Upper lobe of left lung (tissue), 6 donors: ENCODE measurements at places on chromosomes 13 and 19. TPM values are rescaled to one million over a fixed set of nuclear protein-coding genes. Genes with fewer than 3 reads are reported as not detected.

UTP14C gene
- 8.9 TPM for total RNA-seq

STOML3 gene
- total RNA-seq = 1.2 TPM

TMEM221 gene
- total RNA-seq = not detected

CELF5 gene
- not detected for total RNA-seq

ZNF470 gene
- total RNA-seq = 2.1 TPM

ICAM3 gene
- 12.7 TPM for total RNA-seq

NLRP4 gene
- not detected for total RNA-seq

SPRY2 gene
- total RNA-seq = 52.6 TPM

FXYD1 gene
- total RNA-seq = 3.8 TPM

LILRA6 gene
- total RNA-seq = 7.9 TPM

RAB3A gene
- total RNA-seq = 0.46 TPM

CLC gene
- not detected for total RNA-seq

DNA sequence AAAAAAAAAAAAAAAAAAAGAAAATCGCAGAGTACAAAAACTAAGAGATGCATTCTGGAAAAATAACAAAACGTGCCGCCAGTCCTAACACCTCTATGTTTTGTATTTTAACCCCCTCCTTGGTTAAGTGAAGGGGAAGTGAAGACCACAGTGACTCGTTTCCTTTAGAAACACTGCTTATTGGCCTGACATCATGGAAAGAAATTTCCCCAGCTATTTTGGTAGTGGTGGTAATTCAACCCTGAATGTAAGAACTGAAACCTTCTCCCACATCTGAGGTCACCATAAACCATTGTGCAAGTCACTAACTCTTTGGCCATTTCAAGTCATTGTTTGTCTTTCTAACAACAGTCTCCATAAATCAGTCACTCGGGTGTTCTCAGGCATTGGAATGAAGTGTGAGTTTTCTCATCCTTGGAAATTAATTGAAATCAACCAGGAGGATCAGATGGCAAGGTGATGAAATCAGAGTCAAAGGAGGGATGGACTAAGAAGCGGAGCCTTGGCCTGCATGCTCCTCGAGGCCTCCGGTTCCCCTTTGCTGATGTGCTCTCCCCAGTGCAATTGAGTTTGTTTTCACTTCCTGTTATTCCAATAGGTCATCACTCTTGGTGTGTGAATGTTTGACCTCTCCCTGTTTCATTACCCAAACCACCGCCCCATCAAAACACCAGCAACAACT, 443.9 kb downstream of the FGF9 start:
- H3K27me3 ChIP-seq = no peaks in the 10 kb centered on the region
- H3K4me1 ChIP-seq = no peaks in the 10 kb centered on the region
- H3K27ac ChIP-seq = no peak overlapping the region
- no peak overlapping the region for H3K4me3 ChIP-seq
- DNase-seq = peak; percentile 26
- no peaks in the 10 kb centered on the region for H3K36me3 ChIP-seq

GRCh38 chr19:7933828-7934725, 8.1 kb upstream of the CTXN1 start:
- no peak overlapping the region for H3K4me3 ChIP-seq
- DNase-seq = peak; percentile 83
- peaks cover 4% of the 10 kb centered on the region for H3K4me1 ChIP-seq
- H3K27me3 ChIP-seq = no peaks in the 10 kb centered on the region

GRCh38 chr19:17842663-17843291, 5.0 kb downstream of the JAK3 start:
- H3K27ac ChIP-seq = no peak overlapping the region
- H3K4me3 ChIP-seq = no peak overlapping the region
- H3K36me3 ChIP-seq = peaks cover 9% of the 10 kb centered on the region
- peaks cover 39% of the 10 kb centered on the region for H3K4me1 ChIP-seq
- no peaks in the 10 kb centered on the region for H3K27me3 ChIP-seq

DNA sequence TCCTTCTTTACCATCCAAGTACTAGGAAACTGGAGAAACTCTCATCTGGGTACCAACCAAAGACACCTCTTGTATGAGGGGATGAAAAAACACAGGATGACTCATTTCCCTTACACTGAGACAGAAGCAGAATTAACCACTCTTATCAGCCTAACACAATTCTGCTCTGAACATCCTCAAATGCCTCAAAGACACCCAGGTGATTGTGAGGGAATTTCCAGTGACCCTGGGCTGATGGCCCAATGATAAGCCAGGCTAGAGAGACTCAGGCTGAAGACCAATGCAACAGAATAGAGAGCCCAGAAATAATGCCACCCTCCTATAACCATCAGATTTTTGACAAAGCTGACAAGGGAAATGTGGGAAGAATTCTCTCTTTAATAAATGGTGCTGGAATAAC, 7.0 kb downstream of the ZNF737 start:
- DNase-seq = no peak
- peaks cover 5% of the 10 kb centered on the region for H3K36me3 ChIP-seq
- H3K27ac ChIP-seq = no peak overlapping the region
- no peaks in the 10 kb centered on the region for H3K27me3 ChIP-seq

- no peak for DNase-seq
- H3K4me1 ChIP-seq = no peaks in the 10 kb centered on the region
- H3K36me3 ChIP-seq = no peaks in the 10 kb centered on the region
- H3K4me3 ChIP-seq = peak overlapping the region; percentile 18
Measured at GRCh38 chr13:88704600-88705275, 1033.6 kb downstream of the SLITRK5 start.

DNA sequence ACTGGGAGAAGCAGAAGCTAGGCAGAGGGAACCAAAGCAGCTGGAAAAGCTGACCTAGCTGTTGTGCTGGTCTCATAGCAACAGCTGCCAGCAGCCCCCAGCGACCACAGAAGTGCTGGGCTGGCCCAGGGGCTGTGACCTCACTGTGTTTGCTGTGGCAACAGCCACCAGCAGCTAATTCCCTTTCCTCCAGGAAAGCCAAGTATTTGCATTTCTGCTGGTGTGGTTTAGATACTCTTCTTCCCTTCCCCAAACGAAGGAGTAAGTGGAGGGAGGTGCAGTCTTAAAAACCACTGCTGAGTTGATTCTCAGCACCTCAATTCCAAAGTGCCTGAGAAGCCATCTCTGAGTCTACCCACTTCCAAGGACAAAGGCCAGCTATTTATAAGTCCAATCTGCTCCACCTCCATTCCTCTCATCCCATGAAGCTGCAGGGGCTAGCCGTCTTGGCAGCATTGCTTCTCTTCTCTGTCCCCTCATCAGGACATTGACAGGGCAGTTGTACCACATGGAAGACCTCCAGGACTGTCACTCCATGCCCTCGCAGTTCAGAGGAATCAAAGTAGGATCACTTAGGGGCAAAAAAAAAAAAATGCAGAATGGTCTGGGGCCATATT, 11.5 kb upstream of the CCDC97 start:
- H3K4me3 ChIP-seq = no peak overlapping the region
- H3K36me3 ChIP-seq = peaks cover 98% of the 10 kb centered on the region
- H3K27me3 ChIP-seq = no peaks in the 10 kb centered on the region
- H3K4me1 ChIP-seq = peaks cover 41% of the 10 kb centered on the region

DNA sequence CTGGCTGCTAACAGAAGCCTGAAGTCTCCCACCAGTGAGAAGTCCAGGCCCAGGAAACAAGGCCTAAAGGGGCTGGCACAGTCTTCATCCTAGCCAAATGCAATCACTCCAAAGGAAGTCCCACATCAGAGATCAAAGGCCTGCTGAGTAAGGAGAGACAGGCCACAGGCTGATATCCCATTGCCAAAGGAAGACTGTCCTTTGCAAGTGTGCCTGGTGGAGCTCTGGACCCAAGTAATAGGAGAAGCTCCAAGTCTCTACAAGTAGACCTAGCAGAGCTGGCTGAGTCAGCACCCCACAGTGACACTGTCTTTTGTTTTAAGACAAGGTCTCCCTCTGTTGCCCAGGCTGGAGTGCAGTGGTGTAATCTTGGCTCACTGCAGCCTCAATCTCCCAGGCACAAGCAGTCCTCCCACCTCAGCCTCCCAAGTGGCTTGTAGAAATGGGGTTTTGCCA, 4.5 kb downstream of the DBP start:
- peaks cover 3% of the 10 kb centered on the region for H3K36me3 ChIP-seq
- H3K4me1 ChIP-seq = peaks cover 68% of the 10 kb centered on the region
- H3K4me3 ChIP-seq = no peak overlapping the region
- no peak for DNase-seq
- peak overlapping the region; percentile 97 for H3K27ac ChIP-seq

- no peaks in the 10 kb centered on the region for H3K36me3 ChIP-seq
- no peak overlapping the region for H3K4me3 ChIP-seq
- H3K27ac ChIP-seq = no peak overlapping the region
- H3K4me1 ChIP-seq = no peaks in the 10 kb centered on the region
- DNase-seq = no peak
- H3K27me3 ChIP-seq = no peaks in the 10 kb centered on the region
Measured at GRCh38 chr13:44746690-44747089, 170.6 kb upstream of the TSC22D1 start.

DNA sequence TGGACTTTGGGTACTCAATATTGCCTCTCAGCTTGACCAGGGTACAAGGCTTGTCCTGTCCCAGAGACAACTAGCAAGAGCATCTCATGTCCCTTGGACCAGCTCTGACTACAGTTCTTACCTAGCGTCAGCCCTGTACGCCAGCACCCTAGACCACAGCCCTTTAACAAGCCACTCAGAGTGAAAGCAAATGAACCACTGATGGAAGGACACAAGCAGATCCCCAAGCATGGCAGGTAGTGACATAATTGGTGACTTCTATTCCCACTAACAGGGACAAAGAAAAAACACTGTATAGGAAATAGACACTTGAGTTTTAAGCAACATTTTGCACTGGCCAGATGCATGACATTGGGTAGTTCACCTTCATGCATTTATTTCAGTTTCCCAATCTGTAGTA, 8.8 kb upstream of the LRCH1 start:
- H3K27ac ChIP-seq = no peak overlapping the region
- no peak for DNase-seq
- no peaks in the 10 kb centered on the region for H3K27me3 ChIP-seq
- H3K36me3 ChIP-seq = no peaks in the 10 kb centered on the region

GRCh38 chr19:34351382-34351826, 13.6 kb upstream of the GPI start:
- no peak overlapping the region for H3K27ac ChIP-seq
- no peaks in the 10 kb centered on the region for H3K4me1 ChIP-seq
- no peaks in the 10 kb centered on the region for H3K27me3 ChIP-seq
- no peak overlapping the region for H3K4me3 ChIP-seq

DNA sequence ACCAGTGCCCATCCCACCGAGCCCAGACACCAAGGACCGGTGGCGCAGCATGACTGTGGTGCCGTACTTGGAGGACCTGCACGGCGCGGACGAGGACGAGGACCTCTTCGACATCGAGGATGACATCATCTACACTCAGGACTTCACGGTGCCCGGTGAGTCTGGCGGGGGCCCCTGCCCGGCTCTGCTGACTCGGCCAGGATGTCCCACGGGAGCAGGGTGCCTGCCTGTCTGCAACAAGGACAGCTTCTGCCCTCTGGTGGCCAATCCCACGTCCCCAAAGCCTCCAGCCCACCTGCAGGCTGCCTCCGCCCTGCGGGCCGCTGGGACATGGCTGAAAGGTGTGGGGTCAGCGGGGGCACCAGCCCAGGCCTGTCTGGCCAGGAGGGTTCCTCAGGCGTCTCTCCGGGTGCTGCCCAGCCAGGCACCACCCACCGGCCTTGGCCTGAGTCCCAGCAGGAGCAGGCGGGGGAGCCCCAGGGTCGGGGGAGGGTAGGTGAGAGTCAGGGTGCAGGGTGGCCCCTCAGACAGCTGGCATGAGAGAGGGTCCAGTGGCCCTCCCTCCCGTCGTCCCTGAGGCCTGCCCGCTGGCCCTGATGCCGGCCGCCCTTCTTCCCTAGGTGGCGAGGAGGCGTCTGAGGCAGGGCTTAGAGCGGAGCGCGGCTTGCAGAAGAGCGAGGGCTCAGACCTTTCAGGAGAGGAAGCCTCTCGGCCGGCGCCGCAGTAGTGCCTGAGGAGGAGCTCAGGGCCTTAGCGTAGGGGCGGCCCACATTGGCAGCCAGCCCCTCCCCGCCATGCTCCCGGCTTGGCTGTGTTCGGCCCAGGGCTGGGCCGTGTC, 14.6 kb downstream of the CBARP start:
- no peak overlapping the region for H3K27ac ChIP-seq
- no peaks in the 10 kb centered on the region for H3K27me3 ChIP-seq
- no peak for DNase-seq

- no peak overlapping the region for H3K27ac ChIP-seq
- no peaks in the 10 kb centered on the region for H3K27me3 ChIP-seq
- H3K36me3 ChIP-seq = peaks cover 4% of the 10 kb centered on the region
- peaks cover 59% of the 10 kb centered on the region for H3K4me1 ChIP-seq
- no peak overlapping the region for H3K4me3 ChIP-seq
Measured at GRCh38 chr19:34189199-34189916, 17.1 kb downstream of the LSM14A start.

- no peak for DNase-seq
- no peak overlapping the region for H3K27ac ChIP-seq
- no peaks in the 10 kb centered on the region for H3K27me3 ChIP-seq
- no peaks in the 10 kb centered on the region for H3K36me3 ChIP-seq
- H3K4me3 ChIP-seq = no peak overlapping the region
- H3K4me1 ChIP-seq = no peaks in the 10 kb centered on the region
Measured at GRCh38 chr13:100646030-100646673, 28.4 kb downstream of the TMTC4 start.

GRCh38 chr13:21526707-21527540, 67.8 kb upstream of the ZDHHC20 start:
- H3K27ac ChIP-seq = no peak overlapping the region
- no peak for DNase-seq
- H3K27me3 ChIP-seq = no peaks in the 10 kb centered on the region

GRCh38 chr13:71774863-71775262, 92.1 kb downstream of the DACH1 start:
- no peaks in the 10 kb centered on the region for H3K4me1 ChIP-seq
- H3K4me3 ChIP-seq = no peak overlapping the region
- H3K27ac ChIP-seq = no peak overlapping the region
- H3K36me3 ChIP-seq = no peaks in the 10 kb centered on the region
- no peak for DNase-seq
- no peaks in the 10 kb centered on the region for H3K27me3 ChIP-seq

DNA sequence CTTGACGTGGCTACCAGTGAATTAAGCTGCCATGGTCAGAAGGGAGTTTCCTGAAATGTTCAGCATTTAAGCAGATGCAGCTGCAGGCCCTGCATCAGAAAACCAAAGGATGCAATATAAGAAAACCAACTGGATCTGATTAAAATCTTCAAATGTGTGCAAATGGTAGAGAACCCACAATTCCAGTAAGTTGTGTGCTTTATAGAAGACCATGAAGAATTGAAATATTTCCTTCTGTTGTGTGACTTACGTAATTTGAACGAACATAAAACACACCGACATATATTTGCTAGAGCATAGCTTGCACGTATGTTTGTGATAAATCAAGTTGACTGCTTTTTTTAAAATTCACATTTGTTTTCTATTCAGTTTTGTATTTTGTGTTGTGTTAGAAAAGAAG, 191.4 kb downstream of the COL4A1 start:
- no peak overlapping the region for H3K4me3 ChIP-seq
- H3K27ac ChIP-seq = no peak overlapping the region
- no peaks in the 10 kb centered on the region for H3K36me3 ChIP-seq
- H3K4me1 ChIP-seq = no peaks in the 10 kb centered on the region
- DNase-seq = no peak

DNA sequence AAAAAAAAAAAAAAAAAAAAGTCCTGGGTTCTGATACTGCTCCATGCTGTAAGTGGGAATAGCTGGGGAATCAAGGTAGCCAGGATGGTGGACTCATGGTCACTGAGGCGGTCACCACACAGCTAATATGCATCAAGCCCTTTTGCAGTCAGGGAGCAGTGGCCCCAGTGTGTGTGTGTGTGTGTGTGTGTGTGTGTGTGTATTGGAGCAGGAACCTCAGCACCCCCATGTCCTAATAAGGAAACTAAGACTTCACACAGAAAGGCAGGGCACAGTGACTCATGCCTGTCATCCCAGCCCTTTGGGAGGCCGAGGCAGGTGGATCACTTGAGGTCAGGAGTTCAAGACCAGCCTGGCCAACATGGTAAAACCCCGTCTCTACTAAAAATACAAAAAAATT, 12.0 kb downstream of the B3GNT3 start:
- no peaks in the 10 kb centered on the region for H3K36me3 ChIP-seq
- no peak overlapping the region for H3K4me3 ChIP-seq
- no peak for DNase-seq
- no peak overlapping the region for H3K27ac ChIP-seq
